NCI-H345 (cell line): ENCODE measurements at places on chromosomes 6 and 20.

DNA sequence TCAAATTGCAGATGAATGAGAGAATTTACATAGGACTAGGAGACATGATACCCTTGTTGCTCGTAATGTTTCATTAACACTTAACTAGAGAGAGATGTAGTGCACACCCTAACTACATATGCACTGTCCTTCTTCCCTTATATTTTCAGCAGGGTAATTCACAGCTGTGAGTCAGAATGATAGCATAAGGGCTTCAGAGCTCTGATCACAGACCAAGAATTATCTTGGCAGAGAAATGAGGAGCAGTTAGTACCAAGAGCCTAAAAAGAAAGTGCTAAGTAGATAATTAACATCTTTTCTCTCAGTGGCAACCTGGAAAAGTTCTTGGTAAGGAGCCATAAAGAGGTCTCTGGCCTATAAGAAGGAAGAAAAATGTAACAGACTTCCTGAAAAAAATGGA, 35.8 kb downstream of the GRIK2 start:
- peak; percentile 9 for DNase-seq

- DNase-seq = no peak
Measured at GRCh38 chr6:34234667-34235306, 1.9 kb upstream of the HMGA1 start.

DNA sequence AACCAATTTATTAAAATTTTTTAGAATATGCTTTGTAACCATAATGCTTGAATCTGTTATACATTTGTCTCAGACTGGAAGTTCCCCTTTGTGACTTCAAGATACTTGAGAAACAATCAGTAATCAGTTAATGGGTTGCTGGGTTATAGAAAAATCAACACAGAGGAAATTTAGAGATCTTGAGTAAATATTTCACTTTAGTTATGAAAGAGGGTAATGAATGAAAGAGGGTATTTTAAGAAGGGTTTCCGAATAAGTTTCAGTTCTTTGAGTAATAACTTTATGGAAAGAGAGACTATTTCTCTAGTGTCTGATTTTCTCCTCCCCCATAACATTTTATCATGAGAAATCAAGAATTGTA, 21.4 kb downstream of the ZFAND3 start:
- DNase-seq = no peak

DNA sequence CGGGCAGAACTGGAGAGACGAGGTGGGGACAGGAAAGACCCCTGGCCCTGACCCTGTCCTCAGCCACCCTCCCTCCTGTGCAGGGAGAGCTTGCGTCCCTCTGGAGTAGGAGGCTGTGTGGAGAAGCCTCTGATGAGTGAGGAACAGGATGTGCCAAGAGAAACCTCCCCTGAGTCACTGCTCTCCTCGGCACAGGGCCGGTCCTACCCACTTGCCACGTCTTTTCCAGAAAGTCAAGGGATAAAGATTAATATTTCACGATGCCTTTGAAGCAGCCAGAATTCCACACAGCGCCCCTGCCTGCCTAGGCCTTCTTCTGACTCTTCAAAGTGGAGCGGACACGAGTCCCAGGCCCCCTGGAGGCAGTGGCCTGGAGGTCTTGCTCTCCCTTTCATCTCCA, 34.9 kb upstream of the THBS2 start:
- DNase-seq = no peak

DNA sequence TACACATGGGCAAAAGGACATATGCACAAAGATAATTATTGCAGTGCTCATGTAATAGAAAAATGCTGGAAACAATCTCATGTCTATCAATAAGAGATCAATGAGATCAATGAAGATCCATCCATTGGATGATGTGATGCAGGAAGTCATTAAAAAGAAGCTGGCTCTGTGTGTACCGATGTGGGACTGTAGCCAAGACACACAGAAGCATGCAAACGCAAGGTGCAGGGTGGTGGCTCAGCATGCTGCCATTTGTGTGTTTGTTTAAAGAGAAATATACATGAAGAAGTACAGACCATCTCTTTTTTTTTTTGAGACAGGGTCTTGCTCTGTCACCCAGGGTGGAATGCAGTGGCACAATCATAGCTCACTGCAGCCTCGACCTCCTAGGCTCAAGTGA, 33.1 kb upstream of the KCNB1 start:
- DNase-seq = peak; percentile 68

DNA sequence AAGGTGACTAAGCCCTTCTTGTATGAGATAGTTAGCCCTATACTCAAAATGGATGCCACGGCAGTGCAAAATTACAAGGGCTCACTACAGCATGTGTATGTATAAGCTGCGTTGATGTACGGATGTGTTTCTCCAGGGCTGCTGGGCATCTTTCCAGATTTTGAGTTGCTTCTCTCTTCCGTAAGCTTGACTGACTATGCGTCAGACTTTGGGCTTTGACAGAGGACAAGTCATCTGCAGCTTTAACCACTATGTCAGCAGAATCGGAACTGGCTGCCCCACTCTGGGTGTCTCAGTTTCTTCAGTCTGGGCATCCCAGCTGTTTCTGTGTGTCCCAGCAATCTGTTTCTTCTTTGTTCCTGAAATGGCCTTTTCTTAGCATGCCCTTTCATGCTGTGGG, 241.6 kb downstream of the BTBD3 start:
- DNase-seq = no peak

- peak; percentile 80 for DNase-seq
Measured at GRCh38 chr6:140586426-140587061, 1212.1 kb upstream of the CITED2 start.

DNA sequence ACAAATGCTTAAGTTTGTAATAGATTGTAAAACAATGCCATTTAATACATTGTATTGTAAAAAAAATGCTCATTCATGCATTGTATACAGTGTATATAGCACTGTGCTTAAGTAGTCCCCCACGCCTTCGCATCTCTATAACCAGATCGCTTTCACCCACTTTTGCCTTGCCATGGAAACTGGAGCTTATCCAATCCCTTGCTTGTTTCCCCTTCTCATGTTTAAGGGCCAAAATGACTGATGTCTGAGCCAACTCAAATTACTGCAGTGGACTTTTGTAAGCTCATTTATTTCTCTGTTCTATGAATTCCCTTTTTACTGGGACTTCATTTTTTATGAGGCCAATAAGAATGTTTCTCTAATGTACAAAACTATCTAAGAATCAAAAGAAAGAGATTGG, 730.9 kb upstream of the GJE1 start:
- DNase-seq = no peak

- DNase-seq = no peak
Measured at GRCh38 chr6:137666202-137666774, 172.1 kb upstream of the OLIG3 start.

DNA sequence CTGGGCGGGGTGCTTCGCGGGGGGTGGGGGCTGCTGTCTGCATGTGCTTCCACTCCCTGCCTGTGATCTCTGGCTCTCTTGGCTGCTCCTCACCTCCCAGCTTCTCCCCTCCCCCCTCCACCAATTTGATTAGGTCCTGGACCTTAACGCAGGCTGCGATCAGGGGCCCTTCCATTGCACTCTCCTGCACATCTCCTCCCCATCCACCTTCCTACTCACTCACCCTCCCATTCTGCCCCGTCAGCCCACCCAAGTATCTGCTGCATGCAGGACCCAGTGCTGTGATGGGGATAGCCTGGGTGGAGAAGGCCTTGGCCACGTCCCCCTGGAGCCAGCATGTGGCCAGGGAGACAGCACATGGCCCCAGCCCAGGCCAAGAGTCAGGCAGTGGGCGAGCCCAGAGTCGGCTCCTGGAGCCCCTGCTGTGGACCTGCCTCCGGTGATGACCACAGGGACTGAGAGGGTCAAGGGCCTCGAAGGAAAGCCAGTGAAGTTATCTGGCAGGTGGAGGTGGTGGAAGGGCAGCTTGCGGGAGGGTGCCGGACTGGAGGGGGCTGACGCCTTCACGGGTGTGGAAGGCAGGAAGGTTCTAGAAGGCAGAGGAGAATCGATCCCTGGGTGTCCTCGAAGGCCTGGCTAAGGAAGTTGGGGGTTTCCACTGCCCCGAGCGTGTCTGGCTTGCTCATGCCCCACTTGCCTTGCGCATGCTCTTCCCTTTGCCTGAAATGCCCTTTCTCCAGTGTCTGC, 40.7 kb downstream of the SRC start:
- no peak for DNase-seq

GRCh38 chr6:162572240-162572639, 155.3 kb downstream of the PRKN start:
- no peak for DNase-seq

- peak; percentile 92 for DNase-seq
Measured at GRCh38 chr6:68777956-68778355, 142.9 kb downstream of the ADGRB3 start.

GRCh38 chr6:47789553-47789952, 7.7 kb downstream of the OPN5 start:
- peak; percentile 11 for DNase-seq

GRCh38 chr6:31525932-31526591, 2.7 kb upstream of the MCCD1 start:
- DNase-seq = no peak

GRCh38 chr6:104969785-104970581, 13.1 kb downstream of the LIN28B start:
- DNase-seq = no peak

GRCh38 chr6:104301951-104302350, 557.8 kb downstream of the HACE1 start:
- DNase-seq = no peak
